ENCODE measurements at places on chromosomes 13 and 19.

GRCh38 chr19:23377276-23377675, 18.0 kb downstream of the ZNF91 start:
- no peak for DNase-seq

DNA sequence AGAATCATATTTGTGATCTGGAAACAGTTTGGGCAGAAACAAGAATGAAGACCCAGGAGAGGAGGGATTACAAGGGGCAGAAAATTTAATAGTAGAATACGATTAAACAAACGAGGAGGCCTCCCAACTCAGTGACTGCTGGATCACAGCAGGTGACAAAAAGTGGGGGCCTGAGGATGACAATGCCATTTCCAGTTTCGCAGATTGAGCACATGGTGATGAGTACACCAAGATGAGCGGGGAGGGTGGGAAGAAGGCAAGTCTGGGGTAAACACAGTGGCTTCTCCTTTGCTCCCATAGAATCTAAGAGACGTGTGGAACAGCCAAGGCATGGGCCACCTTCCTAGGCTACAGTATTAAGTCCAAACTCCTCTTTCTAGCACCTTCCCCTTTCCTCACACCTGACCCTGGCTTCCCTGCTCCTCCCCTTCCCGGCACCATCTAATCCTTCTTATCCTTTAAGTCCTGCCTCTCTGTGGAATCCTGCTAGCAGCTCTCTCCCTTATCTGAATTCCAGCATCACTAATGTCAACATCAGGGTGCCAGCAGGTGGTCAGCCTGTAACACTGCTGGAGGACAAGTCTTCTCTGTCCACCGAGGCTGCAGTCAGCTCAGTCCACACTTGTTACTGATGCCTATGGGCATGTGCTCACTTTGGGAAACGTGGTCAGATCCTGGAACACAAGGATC, 13.5 kb downstream of the ATP7B start:
- DNase-seq: no peak

GRCh38 chr13:108270442-108270841, 924 bp downstream of the TNFSF13B start:
- no peak for DNase-seq

- DNase-seq: no peak
Observed at GRCh38 chr13:102289606-102290005, 112.2 kb downstream of the FGF14 start.

DNA sequence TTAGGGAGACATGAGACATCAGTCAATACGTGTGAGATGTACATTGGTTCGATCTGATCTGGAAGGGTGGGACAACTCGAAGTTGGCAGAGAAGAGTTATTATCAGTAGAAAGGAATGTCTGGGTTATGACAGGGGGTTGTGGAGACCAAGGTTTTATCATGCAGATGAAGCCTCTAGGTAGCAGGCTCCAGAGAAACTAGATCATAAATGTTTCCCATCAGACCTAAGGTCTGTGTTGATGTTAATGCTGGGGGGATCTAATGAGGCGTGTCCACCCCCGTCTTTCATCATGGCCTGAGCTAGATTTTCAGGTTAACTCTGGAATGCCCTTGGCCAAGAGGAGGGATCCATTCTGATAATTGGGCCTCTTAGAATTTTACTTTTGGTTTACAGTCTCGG, 187.0 kb upstream of the KL start:
- no peak for DNase-seq

DNA sequence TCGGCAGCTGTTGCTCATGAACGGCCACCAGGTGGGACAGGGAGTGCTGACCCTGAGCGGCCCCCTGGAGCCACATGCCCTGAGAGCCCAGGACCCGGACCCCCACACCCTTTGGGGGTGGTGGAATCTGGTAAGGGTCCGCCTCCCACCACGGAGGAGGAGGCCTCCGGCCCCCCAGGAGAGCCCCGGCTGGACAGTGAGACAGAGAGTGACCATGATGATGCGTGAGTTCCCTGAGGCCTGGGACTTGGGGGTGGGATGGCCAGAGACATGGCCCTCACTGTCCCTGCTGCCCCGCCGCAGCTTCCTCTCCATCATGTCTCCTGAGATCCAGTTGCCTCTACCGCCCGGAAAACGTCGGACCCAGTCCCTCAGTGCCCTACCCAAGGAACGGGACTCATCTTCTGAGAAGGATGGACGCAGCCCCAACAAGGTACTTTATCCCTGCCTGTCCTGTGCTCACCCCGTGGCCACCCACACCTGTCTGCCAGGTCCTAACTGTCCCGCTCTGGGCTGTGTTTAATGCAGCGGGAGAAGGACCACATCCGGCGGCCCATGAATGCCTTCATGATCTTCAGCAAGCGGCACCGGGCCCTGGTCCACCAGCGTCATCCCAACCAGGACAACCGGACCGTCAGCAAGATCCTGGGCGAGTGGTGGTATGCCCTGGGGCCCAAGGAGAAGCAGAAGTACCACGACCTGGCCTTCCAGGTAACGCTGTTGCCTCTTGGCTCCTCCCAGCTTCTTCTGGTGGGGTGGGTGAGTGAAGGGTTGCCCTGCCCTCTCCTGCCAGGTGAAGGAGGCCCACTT, 14.7 kb upstream of the PRR19 start:
- no peak for DNase-seq

DNA sequence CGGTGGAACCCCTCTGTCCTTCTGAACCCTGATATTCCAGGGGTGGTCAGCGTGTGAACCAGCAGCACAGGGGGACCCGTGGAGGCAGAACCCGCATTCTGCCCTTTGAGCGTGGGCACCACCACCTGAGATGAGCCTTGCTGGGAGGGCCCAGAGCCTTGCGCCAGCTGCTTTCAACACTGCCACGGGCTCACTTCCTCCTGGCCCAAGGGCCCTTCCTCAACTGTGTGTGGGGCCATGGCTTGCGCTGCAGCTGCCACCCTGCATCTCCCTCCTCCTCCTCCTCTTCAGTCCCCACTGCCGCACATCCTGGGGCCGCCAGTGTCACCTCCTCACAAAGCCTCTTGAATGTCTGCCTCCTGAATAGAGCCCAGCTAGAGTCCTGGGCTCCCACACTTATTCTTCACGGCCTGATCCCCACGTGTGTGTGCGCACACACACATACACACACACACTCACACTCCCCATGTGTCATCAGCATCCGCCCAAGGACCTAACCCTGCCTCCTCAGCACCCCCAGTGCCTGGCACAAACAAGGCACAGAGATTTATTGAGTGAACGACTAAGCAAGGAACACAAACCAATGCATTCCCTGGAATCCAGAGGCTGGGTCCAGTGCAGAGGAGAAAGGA, 26.9 kb upstream of the TMEM160 start:
- DNase-seq: no peak

DNA sequence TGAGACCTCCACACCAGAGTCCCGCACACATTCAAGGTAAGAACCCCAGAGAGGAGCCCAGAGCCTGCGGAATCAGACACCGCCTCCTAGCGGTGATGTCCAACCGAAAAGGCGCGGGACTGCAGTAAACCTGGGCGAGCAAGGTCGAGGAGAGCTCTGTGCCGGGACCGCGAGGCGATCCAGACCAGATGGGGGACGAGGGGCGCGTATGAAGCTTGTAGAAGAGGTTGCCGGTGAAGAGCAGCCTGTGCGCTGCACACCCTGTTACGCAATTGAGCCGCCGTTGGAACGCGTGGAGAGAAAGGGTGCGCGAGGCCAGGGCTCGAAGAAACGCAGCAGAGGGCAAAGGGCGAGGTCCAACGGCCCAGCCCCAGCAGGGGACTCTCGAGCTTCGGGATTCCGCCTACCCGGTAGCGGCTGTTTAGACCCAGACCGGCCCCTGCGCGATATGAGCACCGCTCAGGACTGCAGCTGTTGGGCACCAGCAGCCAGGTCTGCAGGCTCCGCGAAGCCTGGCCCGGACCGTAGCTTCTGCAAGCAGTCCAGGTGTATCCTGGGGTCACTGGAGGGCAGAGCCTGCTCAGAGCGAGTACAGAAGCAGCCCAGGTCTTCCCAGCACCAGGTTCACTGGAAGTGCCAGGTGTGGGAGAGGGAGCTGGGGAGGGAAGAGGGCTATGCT, 65.9 kb upstream of the ZNF599 start:
- peak; percentile 25 for DNase-seq

DNA sequence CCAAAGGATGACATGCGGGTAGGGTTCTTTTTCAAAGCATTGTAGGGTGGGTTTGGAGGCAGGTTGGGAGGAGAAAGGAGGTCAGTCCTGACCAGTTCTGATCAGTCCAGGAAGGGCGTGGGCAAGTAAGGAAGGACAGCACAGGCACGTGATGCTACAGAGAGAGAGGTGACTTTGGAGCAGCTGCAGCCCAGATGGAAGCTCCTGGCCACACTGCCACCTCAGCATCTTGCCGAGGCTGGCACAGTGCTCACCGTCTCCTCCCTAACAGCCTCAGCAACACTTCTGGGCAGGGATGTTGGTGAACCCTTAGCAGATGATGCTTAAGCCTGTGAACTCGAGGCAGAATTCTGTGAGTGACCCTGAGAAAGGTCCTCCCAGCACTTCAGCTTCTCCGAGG, 155.1 kb downstream of the DCLK1 start:
- DNase-seq: no peak

DNA sequence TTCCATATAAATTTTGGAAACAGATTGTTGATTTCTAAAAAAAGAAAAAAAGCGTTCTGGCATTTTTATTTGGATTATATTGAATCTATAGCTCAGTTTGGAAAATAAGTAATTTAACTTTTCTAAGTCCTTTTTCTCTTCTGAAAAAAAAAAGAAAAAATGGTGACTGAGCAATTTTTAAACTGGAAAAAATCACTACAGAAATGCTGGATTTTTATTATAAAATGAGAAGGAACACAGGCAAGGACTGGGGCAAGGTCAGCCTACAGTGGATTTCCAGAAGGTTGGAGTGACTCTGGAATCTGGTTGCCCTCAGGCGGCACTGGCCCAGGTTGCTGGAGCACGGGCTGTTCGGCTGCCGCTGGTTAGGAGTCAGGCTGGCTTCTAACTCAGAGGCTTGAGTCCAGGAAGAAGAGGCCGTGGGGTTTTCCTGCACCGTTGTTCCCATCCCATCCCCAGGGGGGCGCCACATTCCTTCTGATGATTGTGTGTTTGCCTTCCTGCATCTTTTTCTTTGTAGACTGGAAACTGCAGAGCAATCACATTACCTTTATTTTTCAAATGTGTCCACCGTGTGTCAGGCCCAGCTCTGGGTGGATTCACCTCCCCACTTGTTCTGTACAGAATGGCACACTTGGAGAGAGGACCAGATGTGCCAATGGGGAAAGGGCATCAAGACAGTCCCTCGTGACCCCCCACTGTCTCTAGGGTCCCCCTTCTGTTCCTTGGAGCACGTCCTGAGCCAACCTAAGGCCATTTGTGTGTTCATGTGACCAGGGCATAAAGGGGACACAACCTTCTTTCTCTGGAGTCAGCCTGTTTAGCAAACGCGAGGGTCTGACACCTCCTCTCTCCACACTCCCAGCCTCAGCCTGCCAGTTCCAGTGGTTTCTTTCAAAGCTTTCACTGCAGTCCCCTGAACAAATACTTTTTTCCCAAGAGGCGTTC, 44.5 kb upstream of the GTF3A start:
- peak; percentile 83 for DNase-seq

DNA sequence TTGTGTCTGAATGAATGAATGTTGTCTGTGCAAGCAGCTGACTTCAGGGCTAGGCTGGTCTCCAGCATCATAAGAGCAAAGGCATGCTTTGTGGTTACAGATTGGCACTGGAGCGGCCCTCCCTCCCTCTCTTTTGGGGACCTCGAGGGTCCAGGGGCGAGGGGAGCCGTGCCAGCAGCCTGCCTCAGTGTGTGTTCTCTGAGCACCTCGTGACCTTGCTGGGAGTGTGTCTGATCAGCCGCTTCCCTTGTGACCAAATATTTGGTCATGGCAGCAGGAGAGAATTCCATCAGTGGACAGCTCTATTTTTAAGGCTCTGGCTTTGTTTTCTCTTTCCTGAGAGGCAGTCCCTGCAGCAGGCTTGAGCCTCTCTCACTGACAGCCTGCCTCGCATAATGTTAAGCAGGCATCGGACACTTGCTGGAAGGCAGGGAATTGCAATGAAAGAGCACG, 329.7 kb downstream of the UQCRFS1 start:
- peak; percentile 2 for DNase-seq

- peak; percentile 95 for DNase-seq
Observed at GRCh38 chr19:54464630-54465425, 1.2 kb upstream of the LENG9 start.

GRCh38 chr19:47283405-47284059, 8.8 kb downstream of the INAFM1 start:
- no peak for DNase-seq

- no peak for DNase-seq
Observed at GRCh38 chr13:78649997-78650716, 8.8 kb downstream of the OBI1 start.

- no peak for DNase-seq
Observed at GRCh38 chr13:72122661-72123255, 255.8 kb upstream of the DACH1 start.

DNA sequence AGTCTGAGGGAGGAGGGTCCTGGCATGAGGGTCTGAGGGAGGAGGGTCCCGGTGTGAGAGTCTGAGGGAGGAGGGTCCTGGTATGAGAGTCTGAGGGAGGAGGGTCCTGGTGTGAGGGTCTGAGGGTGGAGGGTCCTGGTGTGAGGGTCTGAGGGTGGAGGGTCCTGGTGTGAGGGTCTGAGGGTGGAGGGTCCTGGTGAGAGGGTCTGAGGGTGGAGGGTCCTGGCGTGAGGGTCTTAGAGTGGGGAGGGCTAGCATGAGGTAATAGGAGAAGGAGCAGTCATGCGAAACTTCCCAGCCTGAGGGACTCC, 194.8 kb downstream of the TEX29 start:
- no peak for DNase-seq

DNA sequence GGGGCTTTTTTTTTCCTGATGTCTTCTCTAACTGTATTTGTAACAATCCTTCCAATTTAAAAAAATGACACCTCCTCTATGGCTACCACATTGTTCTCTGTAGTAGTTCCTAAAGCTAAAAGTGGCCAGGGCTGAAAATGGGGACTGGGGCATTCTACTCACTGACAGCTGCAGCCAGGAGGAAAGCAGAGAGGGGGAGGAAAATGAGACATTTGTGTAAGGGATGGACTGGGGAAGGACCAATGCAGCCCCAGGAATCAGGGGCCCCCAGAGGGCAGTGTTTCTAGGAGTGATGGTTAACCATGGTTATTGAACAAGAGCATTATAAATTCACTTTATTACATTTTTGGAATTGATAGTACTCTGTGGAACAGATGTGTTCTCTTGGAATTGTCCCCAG, 34.3 kb upstream of the C1QTNF9 start:
- DNase-seq: no peak

DNA sequence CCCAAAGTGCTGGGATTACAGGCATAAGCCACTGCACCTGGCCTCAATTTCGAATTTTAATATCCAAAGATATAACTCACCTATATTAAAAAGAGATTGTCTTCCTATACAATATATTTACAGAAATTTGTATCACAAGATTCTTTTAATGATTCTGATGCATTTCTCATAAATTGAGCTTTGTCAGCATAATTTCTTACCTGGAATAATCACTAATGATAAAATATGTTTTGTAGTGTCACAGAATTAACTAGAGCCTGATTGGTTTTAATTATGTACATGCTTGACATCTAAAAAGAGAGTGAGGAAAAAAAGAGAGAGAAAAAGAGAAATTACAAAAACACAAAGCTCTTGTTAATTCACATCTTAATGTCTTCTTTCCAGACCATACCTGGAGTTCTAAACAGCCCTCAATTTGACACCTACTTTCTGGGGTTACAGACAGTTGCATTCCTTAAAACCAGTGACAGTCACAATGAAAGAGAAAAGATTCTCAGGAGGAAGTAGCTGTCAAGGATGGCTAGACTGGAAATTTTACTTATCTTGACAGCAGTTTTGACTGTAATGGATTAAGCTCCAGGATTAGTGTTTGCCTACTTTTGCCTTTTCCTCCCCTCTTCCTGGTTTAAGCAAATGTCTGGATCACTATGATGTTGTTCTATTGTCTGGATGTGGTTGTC, 214.4 kb downstream of the SPRY2 start:
- DNase-seq: no peak
